AG04450 (cell line): ENCODE measurements at places on chromosomes 16 and 17.
A peak's percentile ranks its signal among the peaks of the same experiment; 100 is the strongest.

DNA sequence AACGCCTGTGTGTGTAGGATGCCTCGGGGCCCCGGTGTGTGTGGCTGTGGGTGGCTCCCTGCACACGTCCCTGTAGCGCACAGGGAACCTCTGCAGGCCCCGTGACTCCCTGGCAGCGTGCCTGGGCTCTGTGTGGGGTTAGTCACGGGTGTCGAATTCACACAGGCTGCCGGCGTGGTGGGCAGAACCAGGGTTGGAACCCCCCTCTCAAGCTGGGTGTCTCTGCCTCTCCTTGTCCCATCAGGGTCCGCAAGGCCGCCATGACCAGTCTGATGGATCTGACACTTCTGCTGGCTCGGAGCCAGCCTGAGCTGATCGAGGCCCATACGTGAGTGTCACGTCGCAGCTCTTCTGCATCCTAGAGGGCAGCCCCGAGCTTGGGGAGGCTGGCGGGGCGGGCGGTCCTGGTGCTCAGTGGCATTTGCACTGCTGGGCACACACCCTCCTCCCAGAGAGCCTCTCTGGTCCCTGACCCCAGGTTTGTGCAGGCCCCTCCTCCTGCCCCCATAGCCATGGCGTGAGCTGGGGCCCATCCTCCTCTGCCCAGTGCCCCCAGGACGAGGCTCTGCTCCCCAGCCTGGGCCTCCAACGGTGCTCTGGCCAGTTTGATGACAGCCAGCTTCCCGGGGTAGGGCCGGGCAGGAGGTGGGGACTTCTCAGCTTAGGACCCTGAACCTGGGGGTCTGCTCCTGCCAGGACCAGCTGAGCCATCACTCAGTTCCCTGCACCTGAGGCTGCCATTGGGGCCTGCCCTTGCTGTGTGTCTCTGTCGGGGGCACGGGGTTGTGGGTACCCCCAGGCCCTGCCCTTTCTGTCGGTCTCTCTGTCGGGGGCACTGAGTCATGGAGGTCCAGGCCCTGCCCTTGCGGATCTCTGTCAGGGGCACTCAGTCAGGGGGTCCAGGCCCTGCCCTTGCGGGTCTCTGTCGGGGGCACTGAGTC is 88.1 kb upstream of the ZNF750 start:
- DNase-seq: no peak

DNA sequence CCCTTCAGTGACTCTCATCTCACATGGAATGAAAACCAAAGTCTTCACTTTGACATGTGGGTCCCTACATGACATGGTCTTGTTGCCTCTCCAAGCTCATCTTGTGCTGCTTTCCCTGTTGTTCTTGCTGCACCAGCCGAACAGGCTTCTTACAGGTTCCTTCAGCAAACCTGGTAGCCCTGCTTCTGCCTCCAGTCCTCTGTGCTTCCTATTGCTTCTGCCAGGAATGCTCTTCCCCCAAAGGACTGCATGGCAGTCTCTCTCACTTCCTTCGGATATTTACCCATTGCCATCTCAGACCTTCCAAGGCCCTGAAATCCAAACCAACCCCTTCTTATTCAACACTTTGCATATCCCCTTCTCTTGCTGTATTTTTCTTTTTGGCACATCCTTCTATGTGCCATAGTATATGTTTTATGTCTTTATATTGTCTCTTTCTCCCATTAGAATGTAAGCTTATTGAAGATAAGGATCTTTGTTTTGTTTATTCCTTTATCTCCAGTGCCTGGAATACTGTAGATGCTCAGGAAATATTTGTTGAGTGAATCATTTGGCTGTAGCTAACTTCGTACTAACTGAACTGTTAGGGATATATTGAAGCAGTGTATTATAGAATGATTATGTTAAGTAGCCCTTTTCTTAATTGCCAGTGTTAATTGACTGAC is 57.9 kb upstream of the SLC12A3 start:
- DNase-seq: peak; percentile 13

- DNase-seq: no peak
These were observed 44.8 kb upstream of the CLEC18B start for GRCh38 chr16:74465851-74466685.

DNA sequence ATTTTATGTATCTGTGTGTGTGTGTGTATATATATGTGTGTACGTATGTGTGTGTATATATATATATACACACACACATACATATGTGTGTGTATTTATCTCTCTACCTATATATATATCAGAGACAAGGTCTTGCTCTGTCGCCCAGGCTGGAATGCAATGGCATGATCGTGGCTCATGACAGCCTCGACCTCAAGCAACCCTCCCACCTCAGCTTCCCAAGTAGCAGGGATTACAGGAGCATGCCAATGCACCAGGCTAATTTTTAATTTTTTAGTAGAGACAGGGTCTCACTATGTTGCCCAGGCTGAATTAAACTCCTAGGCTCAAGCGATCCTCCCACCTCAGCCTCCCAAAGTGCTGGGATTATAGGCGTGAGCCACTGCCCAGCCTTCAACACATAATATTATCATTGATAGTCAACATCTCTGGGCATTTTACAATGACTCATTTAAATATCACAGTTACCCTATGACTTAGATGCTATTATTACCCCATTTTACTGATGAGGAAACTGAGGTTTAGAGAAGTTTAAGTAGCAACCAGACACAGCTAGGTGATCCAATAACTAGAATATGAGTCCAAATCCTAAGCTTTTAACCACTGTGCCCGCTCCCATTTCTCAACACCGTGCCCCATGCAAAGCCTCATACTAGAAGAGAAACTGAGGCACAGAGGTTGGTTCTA is 24.3 kb downstream of the G6PC3 start:
- no peak for DNase-seq

DNA sequence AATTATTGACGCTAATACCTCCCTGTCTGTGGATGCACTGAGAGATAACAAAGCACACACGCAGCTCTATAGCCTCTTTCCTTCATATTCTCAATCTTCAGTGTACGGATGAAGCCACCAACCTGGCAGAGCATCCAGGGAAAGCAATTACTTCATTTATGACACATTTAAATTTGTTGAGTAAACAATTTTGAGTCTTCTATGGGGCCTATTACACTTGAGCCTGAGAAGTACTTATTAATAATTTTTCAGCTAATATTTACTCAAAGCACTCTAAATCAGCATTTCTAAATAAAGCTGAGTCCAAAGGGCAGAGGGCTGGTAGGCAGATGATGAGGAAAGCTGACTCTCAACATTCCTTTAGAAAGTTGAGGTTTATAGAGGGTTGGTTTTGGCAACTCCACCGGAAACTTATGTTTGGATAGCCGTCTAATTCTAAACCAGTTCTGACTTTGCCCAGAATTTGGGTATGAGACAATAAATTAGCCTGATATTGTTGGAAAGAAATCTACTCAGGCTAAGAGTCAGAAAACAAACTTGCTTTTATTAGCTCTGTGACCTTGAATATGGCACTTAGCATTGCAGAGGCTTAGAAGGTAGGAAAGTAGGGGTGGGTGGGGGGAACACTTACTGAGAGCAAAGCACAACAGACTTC is 643.5 kb downstream of the CDH11 start:
- no peak for DNase-seq

DNA sequence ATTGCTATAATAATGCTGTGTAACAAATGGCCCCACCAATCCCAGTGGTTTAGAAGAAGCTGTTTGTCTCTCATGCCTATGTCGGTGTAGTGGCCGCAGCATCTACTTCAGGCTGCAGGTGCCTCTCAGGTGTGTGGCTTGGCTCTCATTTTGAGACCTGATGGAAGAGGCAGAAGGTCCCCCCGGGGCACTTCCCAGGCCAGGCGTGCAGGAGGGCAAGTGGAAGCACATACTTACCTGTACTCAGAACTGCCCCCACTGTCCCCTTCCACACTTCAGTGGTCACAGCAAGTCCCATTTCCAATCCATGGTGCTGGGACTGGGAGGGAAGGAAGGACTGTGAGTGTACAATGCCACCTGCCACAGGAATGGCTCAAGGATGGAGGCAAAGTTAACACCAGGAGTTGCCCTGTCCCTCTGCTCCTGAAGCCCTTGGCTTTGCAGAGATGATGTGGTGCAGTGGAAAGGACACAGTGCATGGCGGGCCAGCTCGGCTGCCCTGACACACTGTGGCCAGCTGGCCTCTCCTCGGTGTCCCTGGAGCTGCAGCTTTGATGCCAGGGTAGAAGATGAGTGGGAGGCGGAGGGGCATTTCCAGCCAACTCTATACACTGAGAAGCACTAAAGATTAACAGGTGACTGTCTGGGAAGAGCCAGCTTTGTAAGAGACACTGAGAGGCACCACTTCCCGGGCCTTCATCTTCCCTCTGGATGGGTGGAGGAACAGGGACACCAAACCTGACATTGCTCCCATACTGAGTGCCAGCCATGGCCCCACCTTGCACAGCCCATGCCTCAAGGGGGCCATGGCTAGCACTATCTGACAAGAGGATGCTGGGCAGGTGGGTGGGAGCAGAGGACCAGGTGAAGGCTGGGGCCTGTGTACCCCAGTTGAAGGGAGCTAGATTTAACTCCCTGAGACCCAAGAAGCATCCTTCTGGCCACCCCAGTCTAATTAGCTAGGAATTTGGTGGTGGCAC is 105.9 kb downstream of the METRNL start:
- DNase-seq: no peak

DNA sequence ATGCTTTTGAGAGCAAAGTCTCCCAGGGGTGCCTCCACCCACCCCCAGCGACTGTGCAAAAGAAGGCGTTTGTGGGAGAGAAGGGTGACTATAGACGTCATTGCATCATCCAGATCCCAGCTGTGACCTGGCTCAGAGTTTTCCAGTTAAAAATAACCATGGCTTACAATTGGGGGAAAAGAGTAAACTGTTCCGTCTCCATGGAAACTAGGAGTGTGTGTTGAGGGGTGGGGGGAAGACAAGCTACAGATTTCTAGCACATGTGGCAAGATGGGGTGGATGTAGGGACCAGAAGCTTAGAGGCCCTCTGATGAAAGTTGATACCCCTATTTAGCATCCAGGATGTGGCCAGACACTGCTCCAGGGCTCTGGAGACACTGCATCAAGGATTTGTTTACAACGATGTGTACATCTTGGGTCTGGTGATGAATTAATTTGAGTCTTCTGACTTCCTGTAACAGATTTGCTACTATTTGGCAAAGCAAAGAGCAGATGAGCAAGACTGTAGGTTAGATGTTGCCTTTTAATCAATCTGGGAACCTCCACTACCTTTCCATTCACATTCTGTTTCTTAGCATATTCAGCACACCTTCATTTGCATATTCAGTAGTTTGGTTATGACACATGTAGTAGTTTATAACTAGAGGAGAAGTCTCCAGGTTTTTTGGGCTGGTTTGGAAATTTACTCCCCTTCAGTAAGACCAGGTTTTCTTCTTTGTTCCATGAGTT is 6.2 kb upstream of the DUSP14 start:
- peak; percentile 92 for DNase-seq

DNA sequence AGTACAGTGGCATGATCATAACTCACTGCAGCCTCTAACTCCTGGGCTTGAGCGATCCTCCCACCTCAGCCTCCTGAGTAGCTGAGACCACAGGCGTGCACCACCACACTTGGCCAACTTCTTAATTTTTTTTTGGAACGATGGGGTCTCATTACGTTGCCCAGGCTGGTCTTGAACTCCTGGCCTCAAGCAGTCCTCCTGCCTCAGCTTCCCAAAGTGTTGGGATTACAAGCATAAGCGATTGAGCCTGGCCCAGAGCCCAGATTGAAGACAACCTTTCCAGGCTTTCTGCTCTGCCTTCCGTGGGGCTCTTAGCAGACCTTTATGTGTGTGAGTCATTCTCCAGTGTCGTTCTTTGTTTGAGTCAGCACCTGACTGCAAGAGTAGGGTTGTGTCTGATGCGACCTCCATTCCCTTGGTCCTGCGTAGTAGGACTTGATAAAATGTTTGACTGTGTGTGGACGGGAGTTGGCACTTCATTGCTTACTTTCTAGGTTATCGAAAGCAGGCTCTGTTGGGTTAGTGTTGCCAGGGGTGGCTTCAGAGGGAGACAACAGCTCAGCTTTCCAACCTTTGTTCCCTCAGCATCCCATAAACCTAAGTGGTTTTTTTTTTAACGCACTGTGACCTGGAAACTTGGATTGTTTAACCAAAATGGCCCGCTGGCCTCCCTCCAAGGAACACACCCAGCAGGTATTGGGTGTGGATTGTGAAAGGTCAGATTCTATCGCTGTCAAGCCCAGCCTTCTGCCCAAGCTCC is 26.4 kb downstream of the EEF2K start:
- no peak for DNase-seq

GRCh38 chr17:57662644-57663308 is 82.3 kb downstream of the CCDC182 start:
- DNase-seq: peak; percentile 98

DNA sequence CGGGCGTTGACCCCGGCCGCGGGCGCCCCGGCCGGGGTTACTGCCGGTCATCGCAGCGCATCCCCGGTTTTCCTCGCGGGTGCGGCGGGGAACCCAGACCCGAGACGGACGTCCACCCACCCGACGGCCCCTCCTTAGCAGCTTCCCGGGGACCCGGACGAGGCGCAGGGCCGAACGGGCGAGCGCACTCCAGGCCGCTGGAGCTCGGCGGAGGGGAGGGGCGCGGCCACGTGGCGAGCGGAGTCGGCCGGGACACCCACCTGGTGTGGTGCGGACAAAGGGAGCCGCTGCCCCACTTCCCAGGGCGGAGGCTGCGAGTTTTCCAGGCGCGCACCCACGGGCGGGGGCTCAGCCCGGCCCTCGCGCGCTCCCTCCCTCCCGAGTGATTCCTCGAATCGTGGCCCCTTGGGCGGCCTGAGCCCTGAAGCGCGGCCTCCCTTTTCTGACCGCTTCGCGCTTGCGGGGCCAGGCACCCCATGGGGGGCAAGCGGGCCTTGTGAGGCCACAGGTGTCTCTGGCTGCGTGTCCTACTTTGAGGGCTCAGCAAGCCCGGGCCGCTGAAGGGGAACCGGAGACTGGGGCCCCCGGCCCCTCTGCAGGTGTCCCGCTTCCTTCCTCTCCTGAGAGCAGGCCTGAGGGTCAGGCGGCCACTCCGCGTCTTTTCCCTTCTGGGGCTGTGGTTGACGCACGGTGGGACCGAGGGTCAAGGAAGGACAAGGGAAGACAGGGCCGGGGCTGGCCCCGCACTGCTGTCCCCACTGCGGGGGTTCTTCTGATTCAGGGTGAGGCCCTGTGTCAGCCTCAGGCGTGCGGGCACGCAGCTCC is 1.1 kb upstream of the FASN start:
- DNase-seq: no peak

DNA sequence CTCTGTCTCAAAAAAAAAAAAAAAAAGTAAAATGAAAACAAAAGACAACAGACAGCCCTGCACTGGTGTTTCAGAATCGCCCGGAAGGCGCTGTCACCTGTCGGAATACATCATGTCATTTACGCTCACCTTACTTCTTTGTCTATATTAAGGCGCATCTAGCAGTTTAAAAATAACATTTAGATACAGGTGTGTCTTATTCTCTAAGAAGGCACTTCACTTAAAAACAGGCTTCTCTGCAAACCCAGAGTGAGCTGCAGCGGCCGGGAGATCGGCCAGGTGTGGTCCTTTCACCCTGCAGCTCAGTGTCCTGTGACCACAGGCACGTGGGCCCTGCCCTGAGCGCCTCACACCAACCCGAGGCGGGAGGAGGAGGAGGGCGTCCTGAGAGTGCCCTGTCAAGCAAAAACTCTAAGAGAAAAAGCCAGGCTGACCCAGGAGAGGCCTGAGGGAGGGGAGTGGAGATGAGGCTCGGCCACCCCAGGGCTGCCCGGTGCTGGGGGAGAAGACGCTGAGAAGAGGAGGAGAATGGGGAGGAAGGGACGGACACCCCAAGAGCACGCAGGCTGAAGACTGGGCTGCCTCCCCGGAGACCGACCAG is 3.3 kb upstream of the LMF1 start:
- DNase-seq: no peak

GRCh38 chr17:27893841-27894503 is 807 bp upstream of the LYRM9 start:
- no peak for DNase-seq

GRCh38 chr16:49510654-49511305 is 137.2 kb downstream of the C16orf78 start:
- no peak for DNase-seq

GRCh38 chr17:53971361-53971760 is 148.6 kb downstream of the KIF2B start:
- no peak for DNase-seq
